ENCODE measurements at places on chromosomes 4 and X.

DNA sequence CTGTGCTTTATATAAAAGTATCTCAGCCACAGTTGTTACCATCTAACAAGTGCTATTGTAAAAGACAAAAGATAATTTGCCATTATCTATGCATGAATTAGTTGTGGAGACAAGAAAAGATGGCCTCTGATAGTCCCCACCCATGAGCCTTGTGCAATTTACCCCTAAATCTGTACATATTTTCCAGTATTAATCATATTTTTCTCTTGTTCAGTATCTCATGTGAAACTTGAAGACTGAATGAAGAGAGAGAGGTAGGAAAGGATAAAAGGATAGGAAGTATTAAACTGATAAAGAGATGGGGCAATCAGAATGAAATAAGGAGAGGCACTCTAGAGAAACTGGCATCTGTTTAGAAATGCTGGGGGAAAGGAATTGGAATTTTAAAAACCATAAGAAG, 3.7 kb downstream of the MYOZ2 start:
- DNase-seq = no peak

DNA sequence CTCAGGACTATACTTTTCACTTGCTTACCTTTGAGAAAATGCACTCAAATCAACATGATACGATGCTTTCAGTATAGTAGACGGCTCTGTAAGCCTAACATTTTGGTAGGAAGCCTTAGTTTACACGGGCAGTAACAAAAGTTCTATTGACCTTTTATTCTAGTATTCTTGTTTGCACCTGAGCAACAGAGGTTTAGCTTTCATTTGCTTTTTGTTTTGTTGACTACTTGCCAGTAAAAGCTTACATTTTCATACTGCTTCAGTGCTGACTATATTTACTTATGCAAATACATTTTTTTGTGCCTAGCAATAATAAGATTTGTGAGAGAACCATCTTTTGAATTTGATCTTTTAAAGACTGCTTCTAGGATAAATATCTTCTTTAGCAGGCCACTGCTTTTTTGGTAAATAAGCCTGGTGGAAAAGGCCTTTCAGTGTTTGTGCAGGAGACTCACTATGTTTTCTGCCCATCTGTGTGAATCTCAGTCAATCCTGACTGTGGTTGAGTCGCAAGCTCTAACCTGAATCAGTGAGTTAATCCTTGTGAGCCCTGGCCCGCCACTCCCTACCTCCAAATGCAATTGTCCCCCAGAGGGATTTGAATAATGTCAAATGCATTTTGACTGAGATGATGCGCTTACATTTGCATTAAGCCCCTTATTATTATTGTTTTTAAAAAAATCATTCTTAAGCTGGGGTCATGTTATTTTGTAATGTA, 21.9 kb downstream of the FHIP1A start:
- DNase-seq = no peak

DNA sequence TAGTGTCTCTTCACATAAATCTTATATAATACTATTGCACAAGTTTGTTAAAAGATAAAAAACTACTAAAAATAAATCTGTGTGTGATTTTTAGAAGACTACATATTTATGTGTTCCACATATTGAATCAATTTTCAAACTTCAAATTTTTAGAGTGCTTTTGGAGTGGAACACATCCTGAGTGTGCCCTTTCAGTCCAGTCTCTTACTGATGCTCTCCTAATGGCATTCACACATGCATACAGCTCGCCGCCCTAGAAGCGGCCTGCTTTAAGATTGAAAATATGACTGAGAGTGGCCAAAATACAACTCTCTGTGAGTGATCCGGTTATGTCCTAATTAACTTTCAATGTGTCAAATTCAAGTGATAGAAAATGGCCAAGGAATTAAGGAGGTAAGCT, 628.8 kb downstream of the ANKRD50 start:
- no peak for DNase-seq

DNA sequence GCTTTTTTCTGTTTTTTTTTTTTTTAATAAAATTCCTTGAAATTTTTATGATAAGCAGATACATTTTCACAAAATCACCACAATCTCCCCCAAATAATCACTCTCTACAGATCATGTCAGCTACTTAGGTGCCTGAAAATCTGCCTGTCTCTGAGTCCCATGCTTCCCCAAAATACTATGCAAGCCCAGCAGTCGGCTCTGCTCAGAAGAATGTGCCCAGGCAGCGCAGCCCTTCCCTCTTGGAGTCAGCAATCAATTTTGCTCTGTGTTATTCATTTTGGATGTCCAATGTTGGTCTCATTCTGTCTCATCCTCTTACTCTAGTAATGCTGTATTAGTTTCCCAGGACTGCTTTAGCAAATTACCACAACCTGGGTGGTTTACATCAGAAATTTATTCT, 24.9 kb upstream of the C1QTNF7 start:
- no peak for DNase-seq

- DNase-seq = peak; percentile 34
Measured at GRCh38 chrX:12701628-12702027, 89.6 kb upstream of the PRPS2 start.

DNA sequence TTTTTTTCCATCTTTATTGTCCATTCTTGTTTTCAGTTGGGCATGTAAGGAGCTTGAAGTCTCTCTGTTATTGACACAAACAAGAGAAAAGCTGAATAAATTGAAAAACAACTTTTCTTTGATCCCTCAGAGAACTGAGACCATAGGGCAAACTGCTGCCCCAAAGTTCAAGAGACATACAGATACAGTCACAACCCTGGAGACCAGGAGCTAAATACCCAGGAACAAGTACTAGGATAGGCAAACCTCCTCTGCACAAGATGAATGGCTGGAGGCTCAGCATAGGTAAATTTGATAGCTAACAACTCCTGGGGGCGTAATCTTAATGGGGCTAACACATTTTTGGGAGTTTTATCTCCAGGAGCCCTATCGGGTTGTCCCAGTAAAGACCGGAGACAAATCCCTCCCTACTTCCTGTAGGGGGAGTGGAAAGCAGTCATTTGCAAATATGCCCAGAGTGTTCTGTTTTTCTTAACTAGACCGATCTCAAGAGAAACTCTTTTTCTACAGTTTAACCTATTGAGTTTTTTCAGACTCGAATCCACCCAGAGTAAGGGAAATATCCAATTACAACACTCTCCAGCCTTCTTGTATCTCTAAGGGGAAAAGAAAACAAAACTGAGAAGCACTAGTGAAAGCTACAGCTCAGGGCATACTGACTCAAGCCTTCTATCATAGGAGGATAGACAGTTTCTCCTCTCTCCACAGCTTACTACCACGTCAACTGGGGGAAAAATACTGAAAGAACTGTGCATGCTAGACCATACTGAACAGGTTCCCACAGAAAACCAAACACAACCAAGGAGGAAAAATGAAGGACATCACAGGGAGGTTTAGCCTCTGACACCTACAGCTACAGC, 23.1 kb downstream of the MAGEA8 start:
- DNase-seq = no peak

- DNase-seq = no peak
Measured at GRCh38 chr4:154078504-154079350, 289.8 kb upstream of the SFRP2 start.

- no peak for DNase-seq
Measured at GRCh38 chr4:93466446-93466845, 362.1 kb upstream of the ATOH1 start.

- DNase-seq = no peak
Measured at GRCh38 chr4:182642831-182643230, 274.4 kb downstream of the DCTD start.

GRCh38 chr4:104795264-104795939, 300.7 kb upstream of the CXXC4 start:
- DNase-seq = no peak

DNA sequence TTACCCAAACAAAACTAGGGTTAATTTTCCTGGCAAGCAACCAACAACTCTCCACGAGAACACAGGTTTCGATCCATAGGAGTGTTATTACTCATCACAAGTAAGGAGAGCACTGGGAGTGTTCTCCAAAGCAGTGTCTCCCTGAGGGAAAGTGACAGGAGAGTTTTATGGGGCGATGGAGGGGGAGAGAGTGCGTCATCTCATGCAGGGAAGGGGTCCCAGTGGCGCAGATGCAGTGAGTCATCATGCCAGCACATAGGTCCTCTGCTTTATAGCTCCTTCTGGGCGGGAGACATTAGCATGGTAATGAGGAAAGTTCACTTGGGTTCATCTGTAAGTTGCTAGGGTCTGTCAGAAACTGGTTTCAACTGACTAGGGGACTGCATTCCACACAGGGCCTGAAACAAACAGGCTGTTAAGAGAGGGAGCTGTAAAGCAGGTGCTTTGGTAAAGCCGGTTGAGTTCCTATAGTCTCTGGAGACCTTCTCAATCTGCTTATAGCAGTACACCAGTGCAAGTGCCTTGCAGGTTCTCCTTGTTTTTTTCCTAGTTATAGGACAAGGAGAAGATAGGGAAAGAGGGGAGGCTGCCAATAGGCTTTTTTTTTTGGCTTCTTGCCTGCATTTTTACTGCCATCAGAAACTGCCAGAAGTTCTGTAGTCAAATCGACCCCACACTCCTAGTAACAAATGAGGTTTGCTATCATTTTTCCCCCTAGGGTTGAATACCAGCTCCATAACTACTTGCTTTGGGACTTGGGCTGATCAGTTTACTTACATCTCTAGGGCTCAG, 12.8 kb upstream of the BOD1L1 start:
- DNase-seq = no peak

DNA sequence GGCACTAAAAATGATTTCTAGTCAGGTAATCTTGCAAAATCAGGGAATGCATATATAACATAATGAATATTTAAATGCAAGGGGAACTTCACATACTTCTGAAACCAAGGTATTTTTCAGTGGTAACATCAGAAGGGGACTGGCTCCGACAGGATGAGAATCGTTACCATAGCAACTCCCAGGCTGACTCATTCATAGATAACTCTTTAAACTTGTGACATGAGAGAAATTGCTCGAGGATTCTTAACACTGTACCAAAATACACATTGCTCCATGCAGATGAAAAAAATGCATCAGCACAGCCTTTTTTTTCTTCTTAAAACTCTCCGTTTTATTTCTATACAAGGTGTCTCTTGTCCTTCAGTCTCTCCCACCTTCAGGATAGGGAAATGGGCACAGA, 114.3 kb downstream of the GABRB1 start:
- no peak for DNase-seq

DNA sequence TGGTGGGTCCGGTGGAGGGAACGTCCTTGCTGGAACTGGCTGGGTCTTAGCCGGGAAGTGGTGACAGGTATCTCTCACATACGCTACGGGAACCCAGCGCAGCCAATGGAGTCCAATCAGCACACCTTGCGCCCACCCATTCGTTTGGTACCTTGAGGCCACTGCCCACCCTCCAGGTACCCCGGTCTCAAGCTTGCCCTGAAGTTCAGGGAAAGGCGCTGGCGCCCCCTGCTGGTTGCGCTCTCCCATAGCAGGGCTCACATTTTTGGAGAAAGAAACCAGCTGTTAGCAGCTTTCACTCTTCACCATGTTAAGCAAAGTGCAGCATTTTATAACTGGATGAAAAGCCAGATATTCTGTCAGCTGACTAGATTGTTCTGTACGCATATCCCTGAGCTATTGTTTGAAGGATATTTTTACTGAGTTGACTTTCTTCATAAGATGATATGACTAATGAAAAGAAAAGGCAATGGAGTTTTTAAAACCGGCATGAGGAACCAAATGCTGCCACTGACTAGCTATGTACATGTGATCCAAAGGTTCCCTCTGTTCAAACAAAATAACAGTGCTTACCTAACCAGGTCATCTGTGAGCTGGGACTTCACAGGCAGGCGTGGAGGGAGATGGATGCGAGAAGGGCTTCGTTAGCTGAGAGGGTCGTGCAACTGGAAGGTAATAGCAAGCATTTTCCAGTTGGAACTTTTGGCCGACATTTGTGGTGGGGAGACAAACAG, 43.7 kb downstream of the OTOP1 start:
- peak; percentile 1 for DNase-seq

DNA sequence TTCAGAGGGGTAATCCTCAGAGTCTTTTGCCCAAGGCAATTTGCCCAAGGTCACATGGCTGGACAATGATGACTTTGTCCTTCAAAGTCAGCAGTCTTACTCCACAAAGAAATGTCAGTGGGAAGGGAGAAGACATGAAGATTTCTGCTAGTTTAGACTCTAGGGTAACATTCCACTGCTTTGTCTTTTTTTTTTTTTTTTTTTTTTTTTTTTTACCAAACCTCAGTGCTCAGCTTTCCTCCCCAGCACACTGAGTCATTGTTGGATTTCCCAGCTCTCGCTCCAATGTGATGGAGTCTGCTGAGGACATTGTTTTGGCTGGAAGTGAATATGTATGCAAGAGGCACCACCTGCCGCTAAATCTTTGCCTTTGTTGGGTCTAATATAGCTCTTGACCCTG, 7.2 kb upstream of the C1QTNF7 start:
- no peak for DNase-seq

DNA sequence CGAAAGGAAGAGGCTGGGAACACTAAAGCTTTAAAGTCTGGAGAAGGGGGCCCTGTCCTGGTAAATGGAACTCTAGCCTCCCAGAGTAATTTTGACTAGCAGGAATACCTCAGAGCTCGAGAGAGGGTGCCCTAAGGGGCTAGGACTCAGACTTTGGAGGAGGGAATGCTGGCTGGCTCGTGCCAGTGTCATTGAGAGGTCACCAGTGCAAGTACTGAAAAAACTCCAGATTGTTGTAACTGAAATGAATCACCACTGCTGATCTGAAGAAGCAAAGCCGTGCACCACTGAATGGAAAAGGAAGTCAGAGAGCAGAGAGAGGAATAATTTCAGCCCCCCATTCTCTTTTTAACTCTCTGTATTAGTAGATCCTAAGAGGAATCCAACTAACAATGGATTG, 690.2 kb downstream of the FAT4 start:
- no peak for DNase-seq

- DNase-seq = no peak
Measured at GRCh38 chrX:40772290-40772689, 36.9 kb upstream of the MED14 start.

DNA sequence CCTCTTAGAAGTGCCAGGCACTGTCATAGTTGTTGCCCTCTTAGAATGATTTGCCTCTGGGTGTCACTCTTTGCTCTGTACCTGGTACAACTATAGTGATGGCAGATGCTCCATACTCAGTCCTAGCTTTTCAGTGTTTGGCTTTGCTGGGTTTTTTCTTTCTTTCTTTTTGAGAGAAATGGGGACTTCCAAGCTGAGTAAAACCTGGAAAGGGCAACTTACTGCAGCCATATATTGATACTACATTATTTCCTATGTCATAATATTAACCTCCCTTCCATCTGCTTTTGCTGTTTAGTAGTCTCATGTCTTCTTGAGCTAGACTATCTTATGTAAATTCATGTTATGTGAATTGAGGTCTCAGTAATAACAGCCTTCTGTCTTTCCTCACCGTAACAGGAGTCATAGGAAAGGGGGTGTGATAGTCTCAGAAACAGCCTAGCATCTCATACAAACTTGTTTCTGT, 49.0 kb downstream of the NIPAL1 start:
- no peak for DNase-seq

- DNase-seq = no peak
Measured at GRCh38 chr4:186027405-186027804, 41.6 kb upstream of the TLR3 start.

GRCh38 chrX:129318375-129318774, 204.9 kb downstream of the SMARCA1 start:
- DNase-seq = no peak

- no peak for DNase-seq
Measured at GRCh38 chrX:148192547-148192946, 211.4 kb downstream of the FMR1NB start.

Measured in NCI-H1694 (cell line).